ENCODE measurements at places on chromosomes 11 and 22.
A peak's percentile ranks its signal among the peaks of the same experiment; 100 is the strongest.

GRCh38 chr11:77559686-77560401 is 29.9 kb upstream of the AQP11 start:
- no peak for DNase-seq

DNA sequence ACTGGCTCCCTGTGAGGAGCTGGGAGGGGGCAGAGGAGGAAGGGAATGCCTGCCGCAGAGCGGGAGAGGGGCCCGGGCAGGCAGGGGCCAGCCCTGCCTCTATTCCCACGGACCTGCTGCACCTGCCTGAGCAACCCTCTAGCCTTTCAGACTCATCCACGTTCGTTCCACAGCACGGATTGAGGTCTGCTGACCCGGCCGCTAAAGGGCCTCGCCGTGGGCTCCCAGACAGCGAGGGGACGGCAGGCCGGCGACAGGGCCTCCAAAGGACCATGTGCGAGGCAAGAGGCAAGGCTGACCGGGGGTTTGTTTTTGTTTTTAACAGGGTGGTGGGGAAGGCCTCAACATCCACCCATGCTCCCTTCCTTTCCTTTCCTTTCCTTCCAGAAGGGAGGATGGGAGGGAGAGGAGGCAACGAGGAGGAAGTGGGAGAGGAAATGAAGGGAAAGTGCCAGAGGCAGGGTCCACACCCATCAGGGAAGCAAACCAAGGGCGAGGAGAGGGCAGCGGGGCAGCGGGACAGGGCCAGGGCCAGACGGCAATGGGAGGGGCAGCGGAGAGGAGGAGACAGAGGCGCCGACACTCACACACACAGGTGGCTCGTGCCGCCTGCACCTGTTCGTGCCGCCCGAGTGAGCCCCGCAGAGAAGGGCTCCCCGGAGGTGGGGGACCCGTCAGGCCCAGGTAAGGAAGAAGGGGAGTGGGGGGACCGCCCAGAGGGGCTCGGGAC is 7.5 kb downstream of the LRFN4 start:
- DNase-seq: no peak

DNA sequence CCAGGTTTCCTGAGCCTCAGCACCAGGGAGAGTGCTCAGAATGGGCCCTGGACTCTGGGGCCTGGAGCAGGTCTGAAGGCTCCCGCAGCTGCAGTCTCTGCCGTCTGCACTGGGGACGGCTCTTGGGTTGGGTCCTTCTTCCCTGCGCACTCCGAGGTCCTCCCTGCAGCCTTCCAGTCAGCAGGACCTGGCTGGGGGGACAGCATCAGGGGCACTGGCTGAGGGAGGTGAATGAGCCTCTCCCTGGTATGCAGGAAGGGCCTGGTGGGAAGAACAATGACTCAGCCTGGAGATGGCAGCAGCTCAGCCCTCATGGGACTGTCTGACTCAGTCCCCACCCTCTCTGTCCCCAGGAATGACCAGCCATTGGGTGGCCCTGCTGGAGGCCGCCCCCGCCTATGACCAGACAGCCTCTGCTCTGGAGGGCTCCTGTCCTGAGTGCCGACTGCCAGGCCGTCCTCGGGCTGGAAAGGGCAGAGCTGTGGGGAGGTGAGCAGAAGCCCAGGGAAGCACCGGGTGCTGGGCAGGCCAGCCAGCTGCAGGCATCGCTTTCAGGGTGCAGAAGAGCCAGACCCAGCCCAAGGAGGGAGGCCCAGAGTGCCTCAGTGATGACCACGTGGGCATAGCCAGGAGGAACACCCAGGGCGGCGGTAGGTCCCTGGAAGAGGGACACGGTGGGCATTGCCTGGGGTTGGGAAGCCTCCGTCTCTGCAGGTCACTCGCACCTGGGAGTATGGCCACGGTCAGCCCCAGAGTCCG is 455.0 kb downstream of the BRD1 start:
- no peak for DNase-seq

- no peak for DNase-seq
These were observed 33.5 kb downstream of the NFRKB start for GRCh38 chr11:129861702-129862522.

DNA sequence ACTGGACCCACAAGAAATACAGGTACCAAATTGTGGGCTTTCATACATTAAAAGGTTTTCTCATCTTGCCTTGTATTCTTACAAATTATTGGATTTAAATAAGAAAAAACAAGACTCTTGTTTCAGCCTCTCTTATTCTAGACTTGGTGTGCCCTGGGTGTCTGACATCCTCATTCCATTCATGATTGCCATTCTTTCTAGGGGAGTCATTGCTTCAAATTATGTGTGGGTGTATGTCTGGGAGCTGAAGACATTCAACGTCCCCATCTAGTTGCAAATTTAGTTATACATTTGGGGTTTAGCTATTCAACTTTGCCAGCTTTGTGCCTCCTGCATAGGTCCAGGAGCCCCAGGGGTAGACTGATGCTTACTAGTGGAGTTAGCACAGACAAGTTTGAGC is 18.1 kb downstream of the MAML2 start:
- DNase-seq: no peak

DNA sequence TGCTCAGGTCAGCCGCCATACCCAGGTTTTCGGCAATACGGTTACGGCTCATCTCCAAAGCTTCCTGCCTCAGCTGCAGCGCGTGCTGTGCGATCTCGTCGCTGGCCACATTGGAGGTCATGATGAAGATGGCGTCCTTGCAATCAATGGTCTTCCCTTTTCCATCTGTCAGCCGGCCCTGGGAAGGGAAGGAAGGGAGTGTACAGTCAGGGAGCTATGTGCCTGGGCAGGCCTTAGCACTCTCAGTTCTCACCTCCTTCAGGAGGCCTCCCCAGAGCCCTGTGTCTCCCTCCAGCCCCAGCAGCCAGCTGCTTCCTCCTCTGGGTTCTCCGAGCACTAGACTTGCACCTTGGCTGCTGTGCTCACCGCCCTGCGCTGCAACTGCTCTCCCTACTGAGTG is 51.5 kb upstream of the PHOX2A start:
- DNase-seq: no peak

DNA sequence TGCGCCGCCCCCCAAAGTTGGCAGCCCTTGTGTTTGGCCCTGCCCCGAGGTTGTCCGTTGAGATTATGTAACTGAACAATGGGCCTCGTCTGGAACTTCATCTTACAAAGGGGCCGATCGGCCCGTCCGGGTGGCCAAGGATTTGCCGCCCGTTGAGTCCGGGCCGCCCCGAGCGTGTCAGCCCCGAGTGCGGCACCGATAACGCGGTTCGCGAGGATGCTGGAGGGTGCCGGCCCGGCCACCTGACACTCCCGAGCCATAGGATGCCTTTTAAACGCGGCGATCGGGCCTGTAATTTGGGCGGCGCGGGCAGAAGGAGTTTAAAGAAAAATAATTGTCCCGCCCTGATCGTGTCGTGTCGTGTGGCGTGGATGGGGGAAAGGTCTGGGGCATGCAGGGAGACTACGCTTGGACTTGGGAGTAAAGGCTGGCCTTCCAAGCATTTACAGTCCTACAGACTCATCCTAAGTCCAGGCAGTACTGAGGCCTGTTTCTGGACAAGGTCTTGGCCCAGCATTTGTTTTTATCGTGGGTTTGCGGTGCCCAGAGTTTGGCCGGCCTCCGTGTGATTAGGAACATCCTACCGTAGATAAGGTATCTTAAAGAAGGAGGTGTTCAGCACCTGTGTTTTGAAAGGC is 1.3 kb downstream of the WEE1 start:
- peak; percentile 3 for DNase-seq

All from stimulated activated CD4-positive, alpha-beta T cell treated with anti-CD3 and anti-CD28 coated beads, TNF-alpha, amount 100 ng/mL, for 1 hour (primary cell).